Sigmoid colon (tissue), 7 donors: ENCODE measurements at places on chromosomes 2 and 18. TPM values are rescaled to one million over a fixed set of nuclear protein-coding genes. Genes with fewer than 3 reads are reported as not detected.

- H3K36me3 ChIP-seq: no peaks in the 10 kb centered on the region
- no peak overlapping the region for H3K27ac ChIP-seq
- H3K4me3 ChIP-seq: no peak overlapping the region
- H3K4me1 ChIP-seq: no peaks in the 10 kb centered on the region
Measured at GRCh38 chr2:220162320-220162719, 534.9 kb downstream of the SLC4A3 start.

GRCh38 chr18:57475903-57476302, 40.7 kb downstream of the ONECUT2 start:
- no peak overlapping the region for H3K4me3 ChIP-seq
- DNase-seq: no peak
- no peaks in the 10 kb centered on the region for H3K27me3 ChIP-seq
- no peaks in the 10 kb centered on the region for H3K4me1 ChIP-seq

- H3K4me3 ChIP-seq: no peak overlapping the region
- no peak overlapping the region for H3K27ac ChIP-seq
- H3K27me3 ChIP-seq: peaks cover 21% of the 10 kb centered on the region
- no peak for DNase-seq
- H3K4me1 ChIP-seq: peaks cover 8% of the 10 kb centered on the region
Measured at GRCh38 chr2:129922571-129923264, 56.7 kb upstream of the RAB6C start.

GRCh38 chr2:98909317-98910211, 26.5 kb downstream of the CRACDL start:
- no peak for DNase-seq
- H3K4me3 ChIP-seq: no peak overlapping the region
- no peaks in the 10 kb centered on the region for H3K36me3 ChIP-seq

- no peak for DNase-seq
- no peaks in the 10 kb centered on the region for H3K36me3 ChIP-seq
- H3K4me1 ChIP-seq: no peaks in the 10 kb centered on the region
- H3K4me3 ChIP-seq: no peak overlapping the region
- no peaks in the 10 kb centered on the region for H3K27me3 ChIP-seq
- H3K27ac ChIP-seq: no peak overlapping the region
Measured at GRCh38 chr18:23716516-23716915, 27.3 kb downstream of the LAMA3 start.

CCDC102B gene
- total RNA-seq: 11.8 TPM

SERPINB13 gene
- total RNA-seq: not detected

CIAO1 gene
- 86.7 TPM for total RNA-seq

PLA2R1 gene
- 12.2 TPM for total RNA-seq
